EL (cell line): ENCODE measurements at places on chromosomes 2 and 18.

- no peak for DNase-seq
Measured at GRCh38 chr2:166591226-166591625, 97.2 kb upstream of the SCN7A start.

DNA sequence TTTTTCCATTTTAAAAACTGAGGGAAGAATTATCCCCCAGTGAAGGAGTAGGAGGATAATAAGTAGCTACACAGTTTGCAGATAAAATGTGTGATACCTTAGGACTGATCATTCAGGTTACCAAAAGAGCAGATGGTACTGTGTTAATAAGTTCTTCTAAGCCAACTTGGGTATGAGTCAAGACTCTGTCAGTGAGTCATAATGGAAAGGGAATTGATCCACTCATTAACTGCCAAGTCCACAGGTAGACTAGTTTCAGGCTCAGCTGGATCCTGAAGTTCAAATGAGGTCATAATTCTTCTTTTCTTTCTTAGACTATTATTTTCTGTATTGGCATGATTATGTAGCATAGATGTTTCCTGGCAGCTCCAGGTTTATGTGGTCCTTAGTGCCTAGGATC is 142.4 kb upstream of the ALPP start:
- no peak for DNase-seq

DNA sequence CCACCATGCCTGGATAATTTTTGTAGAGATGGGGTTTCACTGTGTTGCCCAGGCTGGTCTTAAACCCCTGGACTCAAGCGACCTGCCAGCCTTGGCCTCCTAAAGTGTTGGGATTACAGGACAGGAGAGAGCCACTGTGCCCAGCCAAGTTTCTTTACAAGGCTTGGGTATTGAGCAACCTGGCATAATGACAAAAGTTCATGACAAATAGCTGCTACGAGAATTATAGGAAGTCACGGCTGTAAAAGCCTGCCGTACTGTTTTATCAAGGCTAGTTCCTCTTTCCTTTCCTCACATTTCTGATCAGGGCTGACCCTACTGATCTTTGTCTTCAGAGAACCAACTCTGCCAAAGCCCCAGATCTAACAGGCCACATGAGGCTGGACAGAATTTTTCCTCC is 490.4 kb upstream of the SPRED2 start:
- DNase-seq: peak; percentile 15

DNA sequence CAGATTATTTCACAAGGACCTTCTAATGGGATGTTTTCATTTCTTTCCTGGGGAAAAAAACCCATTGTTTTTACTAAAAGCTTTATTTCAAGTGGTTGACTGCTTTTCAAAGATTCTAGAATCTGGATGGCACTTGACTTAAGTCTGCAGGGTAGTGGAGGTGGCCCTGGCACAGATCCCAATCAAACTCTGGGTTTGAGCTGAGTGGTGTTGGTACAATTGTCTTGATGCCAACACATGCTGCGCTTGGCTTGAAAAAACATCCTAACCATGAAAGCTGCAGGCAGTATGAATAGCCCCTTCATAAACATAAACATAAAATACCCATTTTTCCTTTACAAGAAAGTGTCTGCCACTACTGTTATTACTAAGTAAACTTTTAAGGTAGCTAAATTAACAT is 3.6 kb downstream of the PAPOLG start:
- DNase-seq: no peak

DNA sequence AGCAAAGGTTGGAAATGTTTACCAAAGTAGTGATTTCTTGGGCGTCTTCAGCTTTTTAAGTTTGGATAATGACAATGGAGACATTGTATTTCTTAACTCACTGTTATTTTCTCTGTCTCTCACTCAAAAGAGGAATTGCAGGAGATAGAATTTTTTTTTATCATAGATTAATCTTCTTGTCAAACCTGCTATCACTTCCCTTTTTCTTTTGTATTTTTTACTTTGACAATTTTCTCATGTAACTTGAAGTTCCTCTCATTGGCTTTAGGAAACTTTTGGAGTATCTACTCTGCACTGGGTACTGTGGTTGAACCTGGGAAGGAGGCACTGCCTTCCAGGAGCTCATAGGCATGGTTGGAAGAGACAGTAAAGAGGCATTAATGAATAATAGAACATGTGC is 489.1 kb downstream of the CNTNAP5 start:
- DNase-seq: no peak

GRCh38 chr18:34991561-34991960 is 49.7 kb upstream of the MAPRE2 start:
- DNase-seq: no peak

DNA sequence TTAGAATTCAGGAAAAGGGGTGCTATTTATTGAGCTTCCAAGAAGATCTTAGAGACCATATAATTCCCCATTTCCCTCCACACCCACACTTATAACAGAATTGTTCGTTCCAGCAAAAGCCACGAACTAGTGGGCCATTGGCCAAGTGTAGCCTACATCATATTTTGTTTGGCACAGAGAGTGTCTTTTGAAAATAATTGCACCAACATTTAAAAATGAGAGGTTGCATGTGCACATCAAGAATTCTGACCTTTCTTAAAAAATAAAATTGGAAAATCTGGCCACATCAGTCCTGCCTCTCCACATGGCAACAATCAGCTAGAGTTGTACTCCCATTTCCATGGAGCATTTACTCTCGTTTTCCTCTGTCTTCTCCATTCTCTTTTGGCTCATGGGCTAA is 655.5 kb upstream of the FANCL start:
- DNase-seq: peak; percentile 55

GRCh38 chr2:39403311-39403710 is 33.8 kb downstream of the MAP4K3 start:
- DNase-seq: no peak

GRCh38 chr2:95329891-95330793 is 33.0 kb downstream of the KCNIP3 start:
- no peak for DNase-seq

DNA sequence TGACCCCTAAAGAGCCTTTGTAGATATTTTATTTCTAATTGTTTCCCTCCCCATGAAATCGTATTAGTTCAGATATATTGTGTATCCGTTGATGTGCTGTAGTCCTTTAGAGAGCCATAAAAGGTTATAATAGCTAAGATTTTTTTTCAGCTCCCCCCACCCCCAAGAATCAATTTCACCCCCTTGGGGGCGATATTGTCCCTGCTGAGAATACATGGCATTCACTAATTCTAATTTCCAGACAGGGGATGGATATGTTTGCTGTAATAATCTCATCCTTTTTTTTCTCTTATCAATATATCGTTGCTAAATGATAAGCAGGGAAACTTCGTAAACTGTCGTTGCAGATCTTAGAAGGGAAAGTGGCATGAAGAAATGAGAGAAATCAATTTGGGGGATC is 530.7 kb downstream of the TMEM182 start:
- no peak for DNase-seq

GRCh38 chr2:17317439-17317976 is 200.7 kb downstream of the RAD51AP2 start:
- DNase-seq: no peak

- DNase-seq: no peak
Measured at GRCh38 chr2:175275539-175275938, 94.0 kb upstream of the ATP5MC3 start.

DNA sequence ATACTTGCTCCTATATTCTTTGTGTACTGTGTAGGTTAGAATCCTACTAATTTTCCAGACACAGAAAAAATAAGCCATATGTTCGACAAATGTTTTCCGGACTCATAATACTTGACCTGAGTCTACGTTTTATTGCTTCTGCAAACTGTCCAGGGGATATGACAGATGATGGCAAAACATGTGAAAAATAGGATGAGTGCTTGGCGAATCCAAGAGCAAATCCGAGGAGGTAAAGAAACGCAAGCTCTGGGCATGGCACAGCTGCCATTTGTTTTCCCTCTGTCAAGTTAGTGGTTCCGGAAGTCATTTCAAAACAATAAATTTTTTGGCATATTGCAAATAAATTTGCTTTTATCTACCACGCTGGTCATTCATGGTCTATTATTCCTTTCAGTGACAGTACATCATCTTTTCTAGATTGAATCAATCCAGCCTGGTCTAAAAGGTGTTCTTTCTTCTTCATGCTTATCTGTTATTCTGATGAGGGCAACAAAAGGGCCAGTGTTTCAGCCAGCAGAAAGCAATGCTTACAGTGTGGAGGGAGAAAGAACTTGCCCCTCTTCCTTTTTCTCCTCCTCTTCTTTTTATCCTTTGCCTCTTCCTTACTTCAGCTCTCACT is 476.1 kb upstream of the SOX11 start:
- DNase-seq: no peak

GRCh38 chr2:162086904-162087303 is 12.9 kb upstream of the DPP4 start:
- peak; percentile 50 for DNase-seq

GRCh38 chr2:136057802-136058140 is 60.2 kb downstream of the CXCR4 start:
- no peak for DNase-seq

GRCh38 chr18:22466608-22467395 is 49.1 kb upstream of the CTAGE1 start:
- DNase-seq: peak; percentile 89

DNA sequence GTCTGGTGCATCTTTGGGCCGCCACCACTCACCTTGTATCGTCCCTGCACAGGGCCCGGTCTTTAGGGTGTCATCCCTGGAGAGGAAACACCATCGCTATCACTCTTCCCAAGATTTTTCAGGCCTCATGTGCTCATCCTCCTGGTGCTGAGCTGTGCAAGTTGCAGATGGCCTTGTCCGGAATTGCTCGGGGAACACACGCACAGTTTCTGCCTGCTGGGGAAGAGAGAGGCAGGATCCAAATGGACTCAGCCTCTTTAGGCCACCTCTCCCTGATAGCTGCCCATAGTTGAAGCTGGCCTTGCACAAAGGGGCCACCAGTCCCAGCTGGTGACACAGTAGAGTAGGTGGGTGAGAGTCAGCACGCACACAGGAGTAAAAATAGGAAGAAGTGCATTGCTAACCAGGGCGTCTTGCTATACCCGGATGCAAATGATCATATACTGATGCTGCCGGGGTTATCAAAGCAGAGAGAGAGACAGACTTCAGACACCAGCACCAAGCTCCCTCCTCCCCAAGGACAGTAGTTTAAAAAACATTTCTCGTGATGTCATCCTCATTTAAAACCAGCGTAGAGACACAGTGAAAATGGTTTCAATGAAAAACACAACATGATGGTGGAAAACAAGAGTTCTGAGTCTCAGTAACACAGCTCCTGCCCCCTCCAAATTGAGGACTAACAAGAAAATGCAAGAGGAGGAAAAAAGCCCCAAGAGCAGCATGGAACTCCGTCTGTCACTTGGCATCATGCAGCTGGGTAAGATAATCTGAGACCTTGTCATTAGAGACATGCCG is 147.5 kb upstream of the NCK2 start:
- no peak for DNase-seq

DNA sequence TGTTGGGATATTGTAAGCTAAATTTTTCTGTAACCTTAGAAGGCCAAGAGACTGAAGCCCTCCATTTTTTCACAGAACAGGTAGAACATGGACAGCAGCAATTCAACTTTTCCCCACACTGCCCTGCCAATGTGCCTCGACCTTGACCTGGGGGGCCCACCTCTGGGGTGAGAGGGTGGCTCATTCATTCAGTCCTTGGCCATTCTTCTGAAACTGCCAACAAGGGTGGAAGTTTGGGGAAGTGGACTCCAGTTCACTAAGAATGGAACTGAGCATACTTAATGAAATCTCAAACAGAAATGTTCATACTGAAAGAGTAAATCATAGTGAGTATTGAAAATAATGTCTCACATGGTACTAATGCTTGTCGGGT is 1.1 kb downstream of the EEF1B2 start:
- no peak for DNase-seq

GRCh38 chr18:58495634-58496033 is 133.3 kb downstream of the ALPK2 start:
- DNase-seq: no peak

DNA sequence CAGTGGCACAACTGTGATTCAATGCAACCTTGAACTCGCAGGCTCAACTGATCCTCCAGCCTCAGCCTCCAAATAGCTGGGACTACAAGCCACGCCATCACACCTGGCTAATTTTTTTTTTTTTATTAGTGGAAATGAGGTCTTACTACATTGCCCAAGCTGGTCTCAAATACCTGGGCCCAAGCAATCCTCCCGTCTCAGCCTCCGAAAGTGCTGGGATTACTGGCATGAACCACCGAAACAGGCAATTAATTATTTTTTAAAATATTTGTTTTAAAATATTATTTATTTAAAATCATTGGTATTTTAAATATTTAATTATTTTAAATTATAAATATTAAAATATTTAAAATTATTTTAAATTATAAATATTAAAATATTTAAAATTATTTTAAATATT is 24.5 kb downstream of the SRBD1 start:
- no peak for DNase-seq

DNA sequence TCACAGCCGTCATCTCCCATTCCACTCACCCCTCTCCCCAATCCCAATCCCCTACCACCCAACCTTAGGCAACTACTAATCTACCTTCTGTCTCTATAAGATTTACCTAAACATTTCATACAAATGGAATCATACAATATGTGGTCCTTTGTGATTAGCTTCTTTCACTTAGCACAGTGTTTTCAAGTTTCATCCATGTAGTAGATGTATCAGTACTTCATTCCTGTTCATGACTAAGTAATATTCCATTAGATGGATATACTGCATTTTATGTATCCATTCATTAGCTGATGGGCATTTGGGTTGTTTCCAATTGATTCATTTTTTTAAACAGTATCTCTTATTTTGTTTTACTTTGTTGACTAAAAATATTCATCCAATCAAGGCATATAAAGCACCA is 109.6 kb downstream of the CDH2 start:
- no peak for DNase-seq

DNA sequence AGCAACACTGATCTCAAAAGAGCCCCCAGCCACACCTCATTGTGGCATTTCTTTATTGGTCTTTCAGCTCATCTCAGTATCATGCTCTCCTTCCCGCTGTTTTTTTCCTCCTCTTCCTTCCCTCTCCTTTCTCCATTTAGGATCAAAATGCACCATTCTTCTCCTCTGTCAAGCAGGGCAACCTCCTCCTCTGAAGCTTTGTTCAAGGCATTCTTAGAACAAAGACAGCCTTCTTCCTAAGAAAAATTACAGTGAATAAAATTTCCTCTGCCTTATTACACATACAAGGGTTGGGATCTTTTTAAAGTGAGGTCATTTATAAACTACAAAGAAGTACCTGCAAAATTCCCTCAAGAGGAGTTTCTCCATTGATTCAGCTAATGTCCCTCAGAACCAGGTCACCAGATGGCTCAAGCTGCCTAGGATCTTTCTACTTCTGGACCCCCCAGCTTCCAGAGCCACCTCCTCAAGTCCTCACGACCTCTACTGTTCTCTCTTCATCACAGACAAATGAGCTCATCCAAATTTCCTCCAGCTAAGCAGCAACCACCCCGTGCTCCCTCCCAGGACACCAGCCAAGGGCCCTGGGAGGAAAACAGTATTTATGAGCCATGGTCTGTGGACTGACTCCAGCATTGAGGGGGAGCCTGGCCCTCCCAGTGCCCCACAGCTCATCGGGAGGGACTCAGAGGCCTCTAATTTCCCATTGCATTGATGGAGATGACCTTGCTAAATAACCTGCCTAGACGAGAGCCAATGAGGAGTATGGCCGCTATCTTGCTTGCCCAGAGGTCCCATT is 18.0 kb downstream of the SFXN5 start:
- peak; percentile 53 for DNase-seq

GRCh38 chr2:133788386-133788785 is 220.1 kb upstream of the NCKAP5 start:
- DNase-seq: peak; percentile 40

- DNase-seq: peak; percentile 86
Measured at GRCh38 chr18:9474108-9474982, 968 bp upstream of the RALBP1 start.

GRCh38 chr18:79574938-79575525 is 104.6 kb upstream of the CTDP1 start:
- DNase-seq: no peak
